ENCODE measurements at places on chromosomes 4 and X. TPM values are rescaled to one million over a fixed set of nuclear protein-coding genes. Genes with fewer than 3 reads are reported as not detected.

DNA sequence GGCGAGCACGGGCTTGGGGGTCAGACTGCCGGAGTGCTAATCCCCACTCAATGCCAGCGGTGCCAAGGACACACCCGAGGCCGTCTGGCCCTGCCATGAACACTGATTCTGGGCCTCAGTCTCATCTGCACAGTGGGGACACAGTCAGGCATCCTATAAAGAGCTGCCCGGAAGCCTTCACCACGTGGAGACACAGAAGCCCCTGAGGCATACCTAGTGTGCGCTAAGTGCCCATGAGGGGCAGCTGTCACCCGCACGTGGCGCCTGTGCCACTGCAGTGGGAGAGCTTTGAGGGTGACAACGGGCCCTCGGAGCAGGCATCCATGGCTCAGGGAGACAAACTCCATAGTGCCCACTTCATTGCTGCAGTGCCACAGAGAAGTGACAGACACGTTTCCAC is 86.3 kb downstream of the PHKA2 start:
- H3K4me1 ChIP-seq = no peaks in the 10 kb centered on the region
- H3K27me3 ChIP-seq = no peaks in the 10 kb centered on the region
- no peak for DNase-seq
- no peak overlapping the region for H3K27ac ChIP-seq
- H3K4me3 ChIP-seq = no peak overlapping the region

- no peak for DNase-seq
- no peak overlapping the region for H3K4me3 ChIP-seq
- no peaks in the 10 kb centered on the region for H3K4me1 ChIP-seq
- no peak overlapping the region for H3K27ac ChIP-seq
- H3K27me3 ChIP-seq = no peaks in the 10 kb centered on the region
Observed at GRCh38 chrX:35699642-35700041, 98.5 kb upstream of the MAGEB16 start.

DNA sequence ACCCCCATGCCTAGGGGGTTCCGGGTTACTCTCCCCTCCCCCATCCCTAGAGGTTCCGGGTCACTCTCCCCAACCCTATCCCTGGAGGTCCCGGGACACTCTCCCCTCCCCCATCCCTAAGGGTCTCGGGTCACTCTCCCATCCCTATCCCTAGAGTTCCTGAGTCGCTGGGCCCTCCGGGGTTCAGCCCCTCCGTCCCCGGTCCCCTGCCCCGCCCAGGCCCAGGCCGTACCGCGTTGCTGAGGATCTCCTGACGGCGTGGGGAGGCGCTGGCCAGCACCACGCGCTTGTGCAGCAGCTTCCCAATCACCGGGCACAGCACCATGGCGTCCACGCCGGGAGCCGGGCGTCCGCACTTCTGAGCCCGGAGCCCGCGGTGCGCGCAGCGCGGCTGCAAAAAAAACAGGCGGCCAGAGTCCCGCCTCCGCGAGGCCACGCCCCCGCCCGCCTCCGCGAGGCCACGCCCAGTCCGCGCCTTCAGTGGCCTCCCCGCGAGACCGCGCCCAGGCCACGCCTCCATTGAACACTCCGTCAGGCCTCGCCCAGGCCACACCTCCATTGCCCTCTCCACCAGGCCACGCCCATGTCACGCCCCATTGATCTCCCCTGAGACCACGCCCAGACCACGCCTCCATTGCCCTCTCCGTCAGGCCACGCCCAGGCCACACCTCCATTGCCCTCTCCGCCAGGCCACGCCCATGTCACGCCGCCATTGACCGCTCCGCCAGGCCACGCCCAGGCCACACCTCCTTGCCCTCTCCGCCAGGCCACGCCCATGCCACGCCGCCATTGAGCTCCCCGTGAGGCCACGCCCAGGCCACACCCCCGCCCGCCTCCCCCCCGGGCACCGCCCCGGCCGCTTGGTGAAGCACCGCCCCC is at the start of gene ASMTL:
Gene ASMTL, minus strand, starts transcription at position 394 of the 879 bp plus-strand sequence. Its CDS starts 69 bp downstream, at position 325.
- peak within 1 kb of the TSS; percentile 63 for H3K27ac ChIP-seq
- H3K27me3 ChIP-seq = no peaks in the 10 kb centered on the region
- DNase-seq = peak; percentile 99
- H3K4me1 ChIP-seq = no peaks in the 10 kb centered on the region

DNA sequence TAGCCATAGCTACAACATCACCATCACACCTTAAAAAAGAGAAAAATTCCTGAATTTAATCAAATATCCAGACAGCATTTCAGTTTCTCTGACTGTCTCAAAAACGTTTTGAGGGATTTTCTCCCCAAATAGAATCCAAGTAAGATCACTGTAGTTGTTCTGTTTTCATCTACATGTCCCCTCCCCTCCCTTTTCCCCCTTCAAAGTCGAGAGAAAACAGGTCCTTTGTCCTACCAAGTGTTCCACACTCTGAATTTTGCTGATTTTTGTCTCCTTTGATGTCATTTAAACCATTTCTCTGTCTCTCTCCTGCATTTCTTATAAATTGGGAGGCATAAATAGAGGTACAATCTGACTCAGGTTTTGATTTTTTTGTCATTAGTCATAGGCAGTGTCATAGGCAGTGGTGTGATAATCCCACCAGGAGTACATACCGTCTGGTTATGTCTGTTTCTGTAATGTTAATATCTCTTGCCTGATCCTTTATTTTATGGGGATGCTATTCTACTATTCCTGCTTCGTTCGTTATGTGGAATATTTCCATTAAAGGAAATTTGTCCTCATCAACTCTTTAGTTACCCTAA is 348.6 kb downstream of the PTTG2 start:
- DNase-seq = peak; percentile 57
- no peak overlapping the region for H3K4me3 ChIP-seq
- H3K27me3 ChIP-seq = peaks cover 7% of the 10 kb centered on the region
- H3K27ac ChIP-seq = no peak overlapping the region

- no peak overlapping the region for H3K27ac ChIP-seq
- peak; percentile 81 for DNase-seq
- H3K4me1 ChIP-seq = peaks cover 2% of the 10 kb centered on the region
- no peak overlapping the region for H3K4me3 ChIP-seq
Observed at GRCh38 chr4:70747874-70748273, 26.1 kb downstream of the RUFY3 start.

- H3K4me3 ChIP-seq = no peak overlapping the region
- H3K4me1 ChIP-seq = no peaks in the 10 kb centered on the region
- H3K36me3 ChIP-seq = no peaks in the 10 kb centered on the region
- peaks cover 11% of the 10 kb centered on the region for H3K27me3 ChIP-seq
Observed at GRCh38 chrX:41289095-41289494, 44.9 kb upstream of the DDX3X start.

- H3K4me1 ChIP-seq = peaks cover 11% of the 10 kb centered on the region
- H3K27ac ChIP-seq = no peak overlapping the region
- no peak overlapping the region for H3K4me3 ChIP-seq
- no peaks in the 10 kb centered on the region for H3K36me3 ChIP-seq
Observed at GRCh38 chr4:113919611-113920010, 59.8 kb downstream of the ARSJ start.

- no peaks in the 10 kb centered on the region for H3K4me1 ChIP-seq
- no peak for DNase-seq
- no peak overlapping the region for H3K27ac ChIP-seq
- H3K4me3 ChIP-seq = no peak overlapping the region
Observed at GRCh38 chr4:111650674-111651086, 494.6 kb upstream of the FAM241A start.

- H3K27me3 ChIP-seq = peaks cover 3% of the 10 kb centered on the region
- no peak overlapping the region for H3K4me3 ChIP-seq
- peak; percentile 45 for DNase-seq
- no peak overlapping the region for H3K27ac ChIP-seq
- H3K4me1 ChIP-seq = no peaks in the 10 kb centered on the region
Observed at GRCh38 chrX:48648336-48648751, 35.3 kb upstream of the WAS start.

GRCh38 chr4:73816814-73817213 is 19.7 kb upstream of the CXCL6 start:
- no peak overlapping the region for H3K4me3 ChIP-seq
- H3K4me1 ChIP-seq = 0 out of 2 replicates have a peak, but pooled peaks cover 1% of the 10 kb centered on the region
- H3K27me3 ChIP-seq = peaks cover under 1% of the 10 kb centered on the region
- no peak overlapping the region for H3K27ac ChIP-seq
- peak; percentile 89 for DNase-seq

- H3K4me1 ChIP-seq = no peaks in the 10 kb centered on the region
- H3K4me3 ChIP-seq = no peak overlapping the region
- no peak for DNase-seq
- H3K27me3 ChIP-seq = no peaks in the 10 kb centered on the region
Observed at GRCh38 chrX:85309717-85310116, 65.9 kb downstream of the ZNF711 start.

GRCh38 chrX:112011376-112011775 is 71.2 kb downstream of the TRPC5 start:
- no peak overlapping the region for H3K4me3 ChIP-seq
- no peaks in the 10 kb centered on the region for H3K36me3 ChIP-seq
- no peak for DNase-seq
- no peak overlapping the region for H3K27ac ChIP-seq
- H3K4me1 ChIP-seq = no peaks in the 10 kb centered on the region
- peaks cover 10% of the 10 kb centered on the region for H3K27me3 ChIP-seq

GRCh38 chr4:700587-701264 is 4.9 kb upstream of the PCGF3 start:
- DNase-seq = no peak
- H3K4me1 ChIP-seq = peaks cover 5% of the 10 kb centered on the region
- peaks cover 8% of the 10 kb centered on the region for H3K27me3 ChIP-seq
- H3K36me3 ChIP-seq = no peaks in the 10 kb centered on the region
- H3K27ac ChIP-seq = no peak overlapping the region
- H3K4me3 ChIP-seq = no peak overlapping the region

- DNase-seq = no peak
- no peak overlapping the region for H3K27ac ChIP-seq
- H3K4me3 ChIP-seq = no peak overlapping the region
- H3K4me1 ChIP-seq = no peaks in the 10 kb centered on the region
- no peaks in the 10 kb centered on the region for H3K36me3 ChIP-seq
- no peaks in the 10 kb centered on the region for H3K27me3 ChIP-seq
Observed at GRCh38 chr4:95465010-95465409, 83.8 kb downstream of the UNC5C start.

GRCh38 chrX:119105826-119106225 is 21.8 kb downstream of the KIAA1210 start:
- no peak overlapping the region for H3K27ac ChIP-seq
- H3K36me3 ChIP-seq = no peaks in the 10 kb centered on the region

- peak; percentile 17 for DNase-seq
- no peak overlapping the region for H3K4me3 ChIP-seq
- H3K4me1 ChIP-seq = no peaks in the 10 kb centered on the region
- H3K36me3 ChIP-seq = no peaks in the 10 kb centered on the region
- no peaks in the 10 kb centered on the region for H3K27me3 ChIP-seq
Observed at GRCh38 chr4:140020457-140021361, 133.3 kb downstream of the MAML3 start.

DNA sequence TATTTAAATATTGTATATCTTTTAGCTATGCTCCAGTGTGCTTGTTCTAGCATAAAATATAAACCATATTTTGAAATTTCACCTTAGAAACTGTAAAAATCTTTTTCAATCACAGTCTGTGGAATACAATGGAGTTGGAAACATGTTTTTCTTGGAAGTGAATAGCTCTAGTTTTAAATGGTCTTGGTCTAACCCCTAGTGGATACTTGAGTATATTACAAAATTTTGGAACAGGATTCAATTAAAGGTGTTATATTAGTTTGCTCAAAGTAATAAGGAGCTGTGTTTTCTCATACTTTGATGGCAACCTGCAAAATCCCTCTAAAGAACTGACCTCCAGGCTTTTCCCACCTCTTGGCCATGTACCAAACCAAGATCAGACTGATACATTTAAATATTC is 48.2 kb downstream of the STK26 start:
- H3K4me1 ChIP-seq = no peaks in the 10 kb centered on the region
- no peaks in the 10 kb centered on the region for H3K27me3 ChIP-seq
- H3K4me3 ChIP-seq = no peak overlapping the region
- no peak for DNase-seq
- no peak overlapping the region for H3K27ac ChIP-seq

DNA sequence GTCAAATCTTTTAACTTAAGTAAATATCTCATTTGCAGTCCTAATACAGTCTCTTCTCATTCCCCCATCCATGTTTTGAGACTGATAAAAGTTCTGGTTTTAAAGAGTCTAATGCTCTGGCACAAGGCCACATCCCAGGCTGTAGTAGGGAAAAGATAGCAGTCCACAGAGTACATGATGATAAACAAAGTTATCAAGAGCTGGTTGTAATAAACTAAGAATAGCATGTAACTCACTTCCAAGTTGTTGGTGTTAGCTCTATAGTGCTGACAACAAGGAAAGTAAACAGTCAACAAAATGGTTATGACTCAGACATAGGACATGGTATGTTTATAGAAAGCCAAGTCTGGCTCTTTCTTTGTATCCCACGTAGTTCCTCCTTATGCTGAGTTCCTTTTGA is 21.8 kb upstream of the AREG start:
- no peak overlapping the region for H3K4me3 ChIP-seq
- no peak overlapping the region for H3K27ac ChIP-seq
- H3K27me3 ChIP-seq = no peaks in the 10 kb centered on the region
- H3K36me3 ChIP-seq = no peaks in the 10 kb centered on the region

DNA sequence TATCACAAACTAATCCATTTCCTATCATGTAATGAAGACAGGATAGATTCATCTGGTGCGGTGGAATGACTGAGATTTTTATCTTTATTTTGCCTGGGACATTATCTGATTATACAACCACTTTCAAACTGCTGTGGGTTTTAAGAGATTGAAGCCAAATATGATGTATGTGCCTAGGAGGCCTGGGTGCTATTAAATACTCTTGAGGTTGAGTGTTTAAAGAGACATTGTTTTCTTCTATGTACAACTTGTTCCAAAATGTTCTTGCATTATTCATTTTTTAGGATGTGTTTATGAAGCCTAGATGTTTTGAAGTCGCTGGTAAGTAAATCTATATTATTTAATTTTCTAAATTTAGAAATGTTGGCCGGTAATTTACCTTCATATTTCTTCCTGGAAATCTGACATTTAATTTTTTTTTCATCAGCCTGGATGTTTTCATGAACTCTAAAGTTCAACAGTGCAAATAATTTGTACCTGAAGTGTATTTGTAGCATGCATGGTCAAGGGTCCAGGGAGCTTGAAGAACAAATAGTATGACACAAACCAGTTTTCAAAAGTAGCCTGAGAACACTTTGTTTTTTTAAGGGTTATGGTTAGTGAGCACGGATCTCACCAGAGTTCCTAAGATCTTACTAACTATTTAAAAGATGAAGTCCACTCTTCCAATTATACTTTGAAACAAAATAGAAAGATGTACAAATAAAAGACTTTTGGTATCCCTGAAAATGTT is 72.8 kb upstream of the ATP8A1 start:
- no peaks in the 10 kb centered on the region for H3K4me1 ChIP-seq
- no peak for DNase-seq
- H3K36me3 ChIP-seq = no peaks in the 10 kb centered on the region
- H3K27ac ChIP-seq = no peak overlapping the region
- H3K4me3 ChIP-seq = no peak overlapping the region

- DNase-seq = no peak
- no peaks in the 10 kb centered on the region for H3K27me3 ChIP-seq
- no peak overlapping the region for H3K4me3 ChIP-seq
- no peaks in the 10 kb centered on the region for H3K36me3 ChIP-seq
- no peak overlapping the region for H3K27ac ChIP-seq
Observed at GRCh38 chr4:91099666-91100065, 972.5 kb downstream of the CCSER1 start.

Gene GC
- not detected for total RNA-seq

Gene AMTN
- total RNA-seq = not detected

Gene POF1B
- not detected for total RNA-seq

Gene RAB33B
- 11.4 TPM for total RNA-seq

Gene MAML3
- 0.90 TPM for total RNA-seq

Gene IL9R
- total RNA-seq = not detected

Gene SLC25A6
- total RNA-seq = 166 TPM

All from IMR-90 (cell line).